Fibroblast of villous mesenchyme (primary cell): ENCODE measurements at places on chromosomes 1 and 21.

GRCh38 chr1:165047994-165048393 lies 308.5 kb downstream of the LMX1A start:
- DNase-seq: no peak

GRCh38 chr21:35297665-35298064 lies 248.6 kb upstream of the RUNX1 start:
- DNase-seq: no peak

- DNase-seq: no peak
Measured at GRCh38 chr1:84428235-84428634, 30.0 kb downstream of the DNASE2B start.

DNA sequence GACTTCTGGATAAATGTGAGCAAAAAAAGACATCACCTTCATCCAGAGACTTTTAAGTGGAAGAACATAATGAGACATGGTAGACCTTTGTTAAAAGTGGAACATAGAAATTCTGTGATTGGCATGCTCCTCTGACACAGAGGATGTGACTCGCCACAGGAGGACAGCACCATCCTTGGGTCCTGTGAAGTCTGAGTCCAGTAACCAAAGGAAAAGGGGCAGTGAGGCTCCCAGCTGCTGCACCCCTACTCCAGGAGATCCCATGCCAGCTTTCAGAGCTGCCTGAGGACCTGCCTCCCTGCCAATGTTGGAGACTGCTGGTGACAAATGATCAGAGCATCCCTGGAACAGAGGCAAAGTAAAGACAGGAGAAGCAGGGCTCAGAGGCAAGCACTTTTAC lies 136.2 kb downstream of the BRINP2 start:
- DNase-seq: no peak

DNA sequence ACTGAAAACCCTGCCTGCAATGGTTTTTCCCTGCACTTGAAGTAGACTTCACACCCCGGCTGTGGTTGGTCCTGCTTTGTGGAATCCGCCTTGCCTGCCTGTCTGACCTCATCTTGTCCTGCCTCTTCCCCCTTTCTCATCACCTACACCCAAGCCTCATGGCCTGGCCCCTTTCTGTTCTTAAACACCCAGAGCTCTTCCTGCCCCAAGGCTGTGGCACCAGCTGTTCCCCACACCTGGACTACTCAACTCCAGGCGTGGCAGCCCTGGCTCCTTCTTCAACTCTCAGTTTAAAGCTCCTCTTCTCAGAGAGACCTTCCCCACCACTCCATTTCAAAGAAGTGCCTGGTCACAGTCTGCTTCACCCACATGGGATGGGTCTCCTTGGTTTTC lies 27.0 kb downstream of the KIAA1614 start:
- DNase-seq: no peak

DNA sequence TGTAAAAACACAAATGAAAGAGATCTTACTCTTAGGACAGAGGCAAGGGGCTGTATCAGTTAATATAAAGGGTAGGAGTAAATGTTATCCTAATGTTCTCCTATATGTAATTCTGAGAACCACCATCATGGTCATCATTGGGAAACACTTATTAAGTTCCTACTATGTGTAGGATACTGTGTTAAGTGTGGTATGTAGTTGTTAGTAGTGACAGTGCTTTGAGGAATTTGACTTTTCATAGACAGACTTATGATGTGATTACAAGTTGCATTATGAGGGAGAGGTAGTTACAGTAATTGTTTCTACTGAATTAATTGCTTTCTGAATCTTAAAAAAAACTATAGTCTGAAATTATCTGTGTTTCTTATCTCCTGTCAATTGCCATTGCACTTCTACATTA lies 51.8 kb upstream of the PGD start:
- no peak for DNase-seq

DNA sequence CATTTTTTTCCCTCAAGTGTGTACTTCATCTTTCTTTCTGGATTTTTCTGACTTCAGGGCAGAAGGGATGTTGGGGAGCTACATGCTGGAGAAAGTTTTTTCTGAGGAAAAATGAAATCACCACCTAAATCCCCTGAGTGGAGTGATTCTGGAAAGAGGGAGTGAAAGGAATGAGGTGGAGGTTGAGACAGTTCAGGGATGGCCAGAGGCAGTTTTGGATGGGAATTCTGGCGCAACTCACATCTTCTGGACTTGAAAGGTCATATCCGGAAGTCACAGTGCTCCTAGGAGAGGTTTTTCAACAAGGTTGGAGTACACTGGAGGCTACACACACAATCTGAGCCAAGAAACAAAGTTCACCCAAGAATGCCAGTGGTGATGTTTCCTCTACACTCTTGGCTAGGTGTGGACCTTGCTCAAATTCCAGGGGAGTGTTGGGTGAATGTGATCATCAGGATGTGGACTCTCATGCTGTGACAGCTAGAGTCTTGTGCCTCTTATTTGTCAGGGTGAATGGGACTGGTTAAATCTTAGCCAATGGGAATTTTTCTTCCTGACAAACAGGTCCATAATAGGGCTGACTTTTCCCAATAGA lies 161.5 kb downstream of the HLX start:
- peak; percentile 17 for DNase-seq

- no peak for DNase-seq
Measured at GRCh38 chr21:45178070-45178608, 103.8 kb downstream of the ADARB1 start.

DNA sequence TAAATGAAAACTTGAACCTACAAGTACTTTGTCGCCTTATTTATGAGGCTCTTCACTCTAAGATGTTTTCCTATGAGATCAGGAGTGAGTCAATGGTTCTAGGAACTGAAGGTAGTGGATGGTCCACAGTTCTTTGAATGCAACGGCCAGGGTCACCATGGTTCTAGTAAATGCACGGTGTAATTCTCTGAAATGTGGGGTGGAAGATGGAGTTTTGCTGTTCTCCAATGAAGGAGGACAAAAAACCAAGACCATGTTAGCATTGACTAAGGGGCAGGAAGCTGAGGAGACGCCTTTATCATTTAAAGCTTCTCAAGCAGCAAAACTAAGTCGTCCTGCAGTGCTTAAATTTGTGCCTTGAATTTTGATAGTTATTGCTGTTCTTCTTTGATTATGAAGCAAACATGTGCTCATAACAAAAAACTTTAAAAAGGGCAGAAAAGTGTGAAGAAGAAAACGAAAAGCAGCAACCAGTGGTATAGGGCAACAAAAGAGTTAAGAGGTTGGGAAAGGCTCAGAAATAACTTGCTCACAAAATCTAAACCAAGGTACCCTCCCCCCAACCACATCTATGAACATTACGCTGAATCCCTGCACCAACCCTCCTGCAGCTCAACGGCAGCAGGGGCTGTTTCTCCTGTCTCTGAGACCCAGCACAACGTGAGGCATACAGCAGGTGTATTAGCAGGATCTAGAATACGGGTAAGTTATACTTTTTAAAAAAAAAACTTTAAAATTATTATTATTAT lies 85.0 kb downstream of the MRPL37 start:
- no peak for DNase-seq

DNA sequence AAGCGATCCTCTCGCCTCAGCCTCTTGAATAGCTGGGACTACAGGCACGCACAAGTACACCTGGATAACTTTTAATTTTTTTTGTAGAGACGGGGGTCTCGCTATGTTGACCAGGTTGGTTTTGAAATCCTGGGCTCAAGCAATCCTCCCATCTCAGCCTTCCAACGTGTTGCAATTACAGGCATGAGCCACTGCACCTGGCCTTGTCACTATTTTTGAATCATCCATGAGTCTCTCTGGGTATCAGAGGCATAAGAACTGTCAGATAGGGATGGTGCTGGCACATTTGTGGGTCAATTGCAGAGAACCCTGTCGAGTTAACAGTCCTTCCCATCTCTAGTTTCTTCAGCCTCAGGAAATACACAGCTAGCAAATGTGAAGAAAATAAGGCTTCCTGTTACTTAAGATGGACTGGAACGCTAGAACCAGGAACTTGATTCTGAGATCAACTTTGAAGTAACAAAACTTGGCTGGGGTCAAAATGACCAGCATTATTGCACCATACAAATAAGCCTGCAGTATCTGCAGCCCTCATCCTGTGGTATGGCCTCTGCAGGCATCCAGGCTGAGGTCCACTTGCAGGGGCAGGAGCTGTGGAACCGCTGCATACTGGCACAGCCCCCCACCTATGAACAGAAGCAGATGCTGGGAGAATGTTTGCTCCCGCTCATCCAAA lies 124.3 kb upstream of the GADD45A start:
- DNase-seq: peak; percentile 25

- DNase-seq: no peak
Measured at GRCh38 chr1:238063454-238063853, 172.7 kb upstream of the ZP4 start.
